ENCODE measurements at places on chromosomes 5 and 9.
A peak's percentile ranks its signal among the peaks of the same experiment; 100 is the strongest.

GRCh38 chr5:62330302-62330701 lies 24.3 kb downstream of the KIF2A start:
- DNase-seq, result no peak

DNA sequence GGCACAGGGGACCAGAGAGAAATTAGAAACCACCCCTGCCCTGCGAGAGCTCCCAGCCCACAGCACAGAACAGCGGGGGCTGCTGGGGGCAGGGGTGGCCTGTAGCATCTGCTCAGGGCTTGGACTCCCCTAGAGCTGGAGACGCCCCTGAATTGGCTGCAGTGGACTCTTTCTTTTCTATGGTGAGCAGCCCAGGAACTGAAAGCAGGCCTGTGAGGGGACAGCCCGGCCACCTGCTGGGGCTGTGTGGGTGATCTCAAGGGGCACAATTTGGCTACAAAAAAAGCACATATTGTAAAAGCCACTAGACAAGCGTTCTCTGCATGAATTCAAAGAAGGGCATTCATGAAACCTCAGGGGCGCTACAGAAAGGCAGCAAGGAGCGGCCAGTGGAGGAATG lies 57.5 kb upstream of the ICE1 start:
- DNase-seq, result no peak

DNA sequence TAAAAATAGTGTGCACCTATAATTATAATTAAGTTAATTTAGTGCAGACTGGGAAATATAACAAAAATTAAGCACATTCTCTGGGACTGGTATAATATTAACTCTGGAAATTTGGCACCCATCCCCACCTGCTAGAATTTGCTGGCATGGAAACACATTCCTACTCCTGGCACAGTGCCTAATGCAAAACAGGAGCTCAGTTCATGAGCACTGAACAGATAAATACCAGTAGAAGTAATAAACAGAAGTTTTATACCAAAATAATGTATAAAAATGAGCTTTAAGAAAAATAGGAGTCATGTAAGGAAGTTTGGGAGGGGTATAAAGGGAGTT lies 23.7 kb upstream of the NPR3 start:
- no peak for DNase-seq

DNA sequence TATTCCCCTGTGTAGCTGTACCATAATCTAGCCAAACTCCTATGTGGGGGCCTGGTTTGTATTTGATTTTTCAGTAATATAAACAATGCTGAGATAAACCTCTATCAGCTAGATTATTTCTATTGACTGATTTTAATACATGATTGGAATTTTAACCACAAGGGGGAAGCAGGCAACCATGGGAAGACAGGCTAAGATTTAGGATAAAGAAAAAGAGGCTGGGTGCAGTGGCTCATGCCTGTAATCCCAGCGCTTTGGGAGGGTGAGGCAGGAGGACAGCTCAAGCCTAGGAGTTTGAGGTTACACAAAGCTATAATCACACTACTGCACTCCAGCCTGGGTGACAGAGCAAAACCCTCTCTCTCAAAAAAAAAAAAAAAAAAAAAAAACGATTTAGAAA lies 18.1 kb upstream of the GPX3 start:
- DNase-seq, result no peak

DNA sequence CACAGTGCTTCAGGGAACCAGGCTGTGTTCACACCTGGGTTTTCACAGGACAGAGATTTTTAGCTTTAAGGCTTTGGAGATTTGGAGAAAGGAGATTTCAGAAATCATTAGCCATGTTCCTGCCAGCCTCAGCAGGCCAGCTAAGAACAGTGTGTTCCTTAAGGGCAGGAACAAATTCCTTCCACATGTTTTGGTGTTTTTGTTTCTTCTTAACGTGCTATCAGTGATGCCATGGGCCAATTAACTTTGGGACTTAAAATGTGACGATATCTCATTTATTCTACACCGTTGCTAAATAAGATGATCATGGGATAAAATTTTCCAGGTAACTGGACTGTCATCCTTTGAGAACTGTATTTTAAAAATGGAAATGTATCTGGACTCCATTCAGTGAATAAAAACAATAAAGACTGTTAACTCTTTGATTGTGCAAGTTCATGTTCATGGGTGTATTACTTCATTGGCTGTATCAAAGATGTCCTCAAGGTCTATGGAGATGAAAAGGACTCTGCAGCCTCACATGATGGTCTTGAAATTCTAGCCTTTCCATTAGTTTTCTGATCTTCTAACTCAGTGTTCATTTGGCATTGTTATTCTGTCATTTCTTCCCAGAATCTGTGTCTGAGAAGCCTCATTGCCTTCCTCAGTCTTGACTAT lies 72.3 kb downstream of the ZNF366 start:
- DNase-seq, result no peak

DNA sequence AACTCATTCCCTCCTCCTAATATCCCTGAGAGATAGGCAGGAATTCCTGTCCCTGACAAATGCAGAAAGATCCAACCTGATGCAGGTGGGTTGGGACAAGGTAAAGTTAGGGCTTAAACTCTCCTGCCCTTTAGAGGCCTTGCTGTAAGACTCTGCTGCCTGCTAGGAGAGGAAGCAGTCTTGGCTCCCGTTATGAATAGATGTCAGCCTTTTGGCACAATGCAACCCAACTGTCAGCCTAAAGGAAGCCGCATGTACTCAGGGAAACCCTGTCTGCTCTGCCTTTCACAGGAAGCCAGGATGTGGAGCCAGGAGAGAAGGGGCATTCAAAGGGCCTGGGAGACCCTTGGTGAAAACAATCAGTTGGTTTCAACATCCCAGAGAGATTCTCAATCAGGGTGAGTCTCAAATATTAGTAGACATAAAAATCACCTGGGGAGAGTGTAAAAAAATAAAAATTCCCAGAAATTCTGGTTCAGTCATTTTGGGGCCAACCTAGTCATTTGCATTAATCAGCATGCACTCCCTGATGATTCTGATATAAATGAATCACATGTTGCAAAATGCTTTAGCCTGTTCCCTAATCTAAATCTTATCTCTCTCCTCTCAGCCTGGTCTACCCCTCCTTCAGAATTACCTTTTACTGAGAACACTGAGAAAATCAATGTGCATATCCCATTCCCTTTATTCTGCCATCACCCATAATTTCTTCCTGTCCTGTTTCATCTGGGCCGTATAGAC lies 136.2 kb upstream of the TRIM32 start:
- no peak for DNase-seq

- DNase-seq, result no peak
Observed at GRCh38 chr5:170296935-170297588, 515 bp downstream of the LCP2 start.

DNA sequence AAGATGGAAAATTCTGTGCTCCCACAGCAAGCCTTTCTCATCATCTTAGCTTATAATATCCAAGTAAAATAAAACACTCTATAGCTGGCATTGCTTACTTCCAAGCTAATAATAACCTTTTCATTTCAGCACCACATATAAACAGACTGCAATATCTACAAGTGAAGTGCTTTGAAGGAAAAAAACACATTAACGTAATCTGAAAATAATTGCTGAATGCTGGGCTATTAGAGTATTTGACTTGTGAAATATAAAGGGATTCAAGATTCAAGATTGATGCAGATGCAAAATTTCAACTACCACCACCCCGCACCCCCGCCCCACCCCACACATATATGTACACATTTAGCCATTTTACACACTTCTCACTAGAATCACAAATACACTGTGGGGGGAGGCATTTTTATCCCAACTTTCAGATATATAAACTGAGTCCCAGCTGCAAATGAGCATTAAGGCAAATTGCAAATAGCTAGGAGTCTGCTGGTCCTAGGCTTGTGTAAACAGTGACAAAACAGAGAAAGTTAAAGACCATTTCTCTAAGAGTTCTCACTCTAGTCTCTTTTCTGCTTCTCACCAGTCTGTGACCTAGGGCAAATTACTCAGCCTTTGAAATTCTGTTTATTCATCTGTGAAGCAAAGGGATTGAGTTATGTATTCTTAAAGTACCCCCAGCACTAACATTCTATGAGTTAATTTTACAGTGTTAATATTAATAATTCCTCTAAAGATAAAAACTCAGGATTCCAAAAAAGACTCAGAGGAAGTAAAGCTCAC lies 489.4 kb downstream of the PRELID2 start:
- DNase-seq, result no peak

DNA sequence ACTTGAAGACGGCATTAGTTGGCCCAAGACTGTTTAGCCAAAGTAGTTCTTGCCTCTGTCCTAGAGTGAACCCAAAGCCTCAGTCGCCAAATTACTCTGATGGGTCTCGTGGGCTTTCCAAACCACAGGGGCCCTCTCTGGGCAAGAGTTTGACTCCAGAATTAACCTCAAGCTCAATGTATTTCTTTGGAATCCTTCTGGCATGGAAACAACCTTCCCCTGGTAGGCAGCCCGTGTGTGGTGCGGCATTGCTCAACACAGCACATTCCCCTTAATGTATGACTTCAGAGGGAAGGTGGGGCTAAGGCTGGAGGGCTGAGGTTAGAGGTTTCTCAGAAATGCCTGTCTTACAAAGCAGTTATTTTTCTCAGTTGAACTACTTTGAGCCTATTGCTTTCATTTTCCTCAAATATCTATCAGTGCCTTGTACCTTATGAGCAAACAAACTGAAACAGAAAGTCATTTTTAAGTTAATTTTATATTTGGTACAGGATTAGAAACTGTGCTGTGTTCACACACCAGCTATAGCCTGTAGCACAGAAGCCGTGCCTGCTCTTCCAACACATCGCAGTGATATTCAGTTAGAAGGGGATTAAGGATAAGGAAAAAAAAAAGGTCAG lies 123.9 kb upstream of the HAPLN1 start:
- no peak for DNase-seq

DNA sequence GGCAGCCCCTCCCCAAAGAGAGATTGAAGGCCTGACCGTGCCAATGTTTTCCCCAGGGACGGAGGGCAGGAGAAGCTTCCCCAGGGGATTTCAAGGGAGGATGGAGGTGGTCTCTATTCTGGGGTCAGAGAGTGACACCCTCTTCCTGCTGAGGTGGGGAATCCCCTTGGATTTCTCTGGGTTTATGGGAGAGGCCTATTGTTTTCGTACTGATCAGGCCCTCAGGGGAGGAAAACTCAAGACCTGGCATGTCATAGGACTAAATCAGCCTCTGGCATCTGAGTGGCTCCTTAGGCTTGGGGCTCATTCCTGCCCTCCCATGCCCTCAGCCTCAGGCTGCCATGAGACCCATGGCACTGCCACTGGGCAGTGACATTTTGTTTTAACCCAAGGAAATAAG lies 44.6 kb downstream of the IRF1 start:
- DNase-seq, result no peak

DNA sequence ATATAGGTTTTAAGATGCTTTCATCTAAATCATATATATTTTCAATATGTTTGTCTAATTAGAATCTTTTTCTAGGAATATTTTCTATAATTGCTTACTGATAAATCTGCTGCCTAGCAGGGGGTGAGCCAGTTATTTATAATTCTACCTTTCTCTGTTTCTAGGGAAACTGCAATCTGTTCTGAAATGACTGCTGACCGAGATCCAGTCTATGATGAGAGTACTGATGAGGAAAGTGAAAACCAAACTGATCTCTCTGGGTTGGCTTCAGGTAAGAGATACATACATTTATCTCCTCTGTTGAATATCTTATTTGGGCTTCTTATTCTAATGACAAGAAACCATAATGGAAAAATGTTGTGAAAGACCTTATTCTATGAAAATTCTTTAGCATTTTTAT lies 127.3 kb downstream of the XRCC4 start:
- no peak for DNase-seq

DNA sequence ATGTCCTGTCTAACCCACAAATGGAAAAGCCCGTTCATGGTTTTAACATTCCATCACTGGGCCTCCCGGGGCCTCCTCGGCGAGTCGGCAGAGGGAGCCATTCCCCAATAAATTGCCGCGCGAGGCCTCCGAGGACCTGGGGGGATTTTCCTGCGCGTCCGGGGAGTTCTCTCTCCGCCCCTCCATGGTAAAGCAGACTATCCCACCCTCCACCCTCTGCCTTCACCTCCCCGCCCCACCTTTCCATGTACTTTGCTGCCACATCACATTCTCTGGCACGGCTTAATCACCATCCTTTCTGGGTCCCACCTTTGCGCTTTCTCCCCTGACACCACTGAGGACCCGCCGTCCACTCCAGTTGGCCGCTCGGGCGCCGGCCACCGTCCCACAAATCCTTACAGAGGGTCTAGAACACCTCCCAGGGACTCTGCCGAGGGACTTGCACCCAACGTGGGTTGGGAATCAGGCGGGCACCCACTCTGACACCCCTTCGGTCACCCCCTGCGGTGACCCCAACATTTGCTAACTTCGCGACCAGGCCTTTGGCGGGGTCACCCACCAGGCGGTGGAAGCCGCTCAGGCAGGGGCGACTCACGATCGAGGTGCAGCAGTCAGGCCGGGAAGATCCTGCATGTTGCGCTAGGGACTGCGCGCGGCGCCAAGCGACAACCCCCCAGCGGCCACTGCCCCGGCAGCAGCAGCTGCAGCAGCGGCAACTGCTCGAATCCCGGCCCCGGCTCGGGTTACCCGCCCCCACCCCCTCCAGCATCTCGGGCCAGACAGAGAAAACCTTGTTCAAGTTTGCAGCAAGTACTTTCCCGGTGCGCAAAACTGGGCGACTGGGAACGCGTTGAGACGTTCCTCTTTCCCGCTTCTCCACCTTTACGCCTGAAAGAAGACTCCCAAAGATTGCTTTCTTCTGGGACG lies at the start of gene MEGF10:
Gene MEGF10 (plus strand): TSS at position 778 of the 927 bp plus-strand sequence. CDS start 40,513 bp downstream, outside the sequence.
- peak; percentile 9 for DNase-seq

- no peak for DNase-seq
Observed at GRCh38 chr9:36319806-36320205, 61.6 kb upstream of the GNE start.

DNA sequence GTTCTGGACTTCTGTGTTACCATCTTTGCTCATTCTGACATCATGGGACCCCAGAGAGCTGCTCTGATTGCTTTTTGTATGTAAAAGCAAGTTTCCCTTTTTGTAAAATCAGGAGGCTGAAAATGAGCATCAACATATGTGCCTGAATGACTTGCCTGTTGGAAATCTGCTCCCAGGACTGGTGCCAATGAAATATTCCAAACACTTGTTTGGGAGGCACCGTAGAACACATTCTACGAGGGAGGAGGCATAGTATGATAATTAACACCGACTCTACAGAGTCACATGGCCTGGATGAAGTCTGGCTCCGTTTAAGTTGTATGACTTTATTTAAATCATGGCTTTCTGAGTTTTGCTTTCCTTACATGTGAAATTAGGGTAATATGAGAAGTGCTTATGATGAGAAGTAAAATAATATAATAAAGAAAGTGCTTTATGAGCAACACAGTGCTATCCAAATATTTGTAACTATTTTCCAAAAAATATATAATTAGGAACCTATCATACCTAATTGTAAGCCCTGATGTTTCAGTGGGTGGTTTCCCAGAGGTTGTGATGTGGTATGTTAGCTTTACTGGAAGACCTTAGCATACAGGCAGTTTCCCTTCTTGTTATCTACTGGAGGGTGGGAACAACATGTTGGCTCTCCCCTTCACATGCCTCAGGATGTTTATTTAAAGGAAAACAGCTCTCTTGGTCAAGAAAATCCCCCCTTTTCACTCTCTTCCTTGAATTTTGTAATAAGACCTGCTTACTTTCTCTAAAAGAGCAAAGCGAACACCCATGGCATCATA lies 238.1 kb downstream of the FBXL7 start:
- no peak for DNase-seq

Data from stimulated activated CD4-positive, alpha-beta T cell treated with anti-CD3 and anti-CD28 coated beads, Interleukin-4, amount 100 ng/mL, for 48 hours (primary cell).